ENCODE measurements at places on chromosomes 2 and 18.
A peak's percentile ranks its signal among the peaks of the same experiment; 100 is the strongest.

- DNase-seq: no peak
These were observed 3.9 kb upstream of the SP5 start for GRCh38 chr2:170711196-170711773.

GRCh38 chr2:114192362-114192761, 250.1 kb upstream of the DPP10 start:
- DNase-seq: peak; percentile 76

DNA sequence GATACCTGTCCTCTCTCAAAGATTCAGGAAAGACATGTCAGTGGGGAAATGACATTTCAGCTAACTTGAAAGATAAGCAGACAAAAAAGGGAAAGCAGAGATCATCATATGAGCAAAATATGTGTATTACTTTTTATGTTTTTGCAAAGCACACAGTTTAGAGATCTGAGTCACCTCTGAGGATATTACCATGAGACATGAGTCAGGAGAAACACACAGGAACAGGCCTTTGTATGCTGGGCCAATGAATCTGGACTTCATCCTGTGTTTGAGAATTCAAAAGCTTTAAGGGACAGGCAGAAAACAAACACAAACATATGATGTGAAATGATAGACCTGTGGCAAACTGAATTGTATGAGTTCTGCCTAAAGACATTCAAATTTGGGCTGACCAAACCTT, 306.0 kb upstream of the EPC2 start:
- DNase-seq: peak; percentile 75

GRCh38 chr2:160061533-160061932, 882 bp downstream of the PLA2R1 start:
- DNase-seq: no peak

- no peak for DNase-seq
These were observed 38.2 kb downstream of the GPD2 start for GRCh38 chr2:156474401-156474800.

All from HT1080 (cell line).